ENCODE measurements at places on chromosomes 7 and 10. TPM values are rescaled to one million over a fixed set of nuclear protein-coding genes. Genes with fewer than 3 reads are reported as not detected.

RBM20 gene
- polyA plus RNA-seq: 0.96 TPM

MALRD1 gene
- 109 TPM for polyA plus RNA-seq

IFIT1 gene
- polyA plus RNA-seq: 7.9 TPM

MCM10 gene
- 4.7 TPM for polyA plus RNA-seq

NEUROG3 gene
- 3.1 TPM for polyA plus RNA-seq

GRM3 gene
- 0.16 TPM for polyA plus RNA-seq

GRID1 gene
- polyA plus RNA-seq: 1.7 TPM

DRGX gene
- polyA plus RNA-seq: 0.78 TPM

SPDYE6 gene
- 4.3 TPM for polyA plus RNA-seq

AKR1C4 gene
- polyA plus RNA-seq: 0.39 TPM

PDLIM1 gene
- polyA plus RNA-seq: 334 TPM

DNA sequence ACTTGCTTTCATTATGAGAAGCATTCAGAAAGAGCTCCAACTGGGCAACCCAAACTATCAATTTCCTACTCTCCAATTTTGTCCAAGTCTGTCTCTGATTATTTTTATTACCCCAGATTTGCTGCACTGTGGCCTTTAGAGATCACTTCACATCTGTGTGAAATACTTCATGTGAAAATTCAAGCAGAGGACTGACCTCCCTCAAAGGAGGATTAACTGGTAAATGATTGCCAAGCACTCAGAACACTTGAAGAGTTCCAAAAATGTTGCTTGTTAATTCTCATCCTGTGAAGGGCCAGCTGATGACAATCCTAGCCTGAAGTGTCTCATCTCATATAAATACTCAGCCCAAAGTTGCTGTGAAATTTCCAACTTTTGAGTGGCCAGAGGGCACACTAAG lies 182.8 kb upstream of the DGKB start:
- no peak overlapping the region for H3K27ac ChIP-seq
- no peak for DNase-seq
- H3K4me3 ChIP-seq: no peak overlapping the region
- H3K36me3 ChIP-seq: no peaks in the 10 kb centered on the region
- H3K27me3 ChIP-seq: no peaks in the 10 kb centered on the region
- H3K4me1 ChIP-seq: no peaks in the 10 kb centered on the region

DNA sequence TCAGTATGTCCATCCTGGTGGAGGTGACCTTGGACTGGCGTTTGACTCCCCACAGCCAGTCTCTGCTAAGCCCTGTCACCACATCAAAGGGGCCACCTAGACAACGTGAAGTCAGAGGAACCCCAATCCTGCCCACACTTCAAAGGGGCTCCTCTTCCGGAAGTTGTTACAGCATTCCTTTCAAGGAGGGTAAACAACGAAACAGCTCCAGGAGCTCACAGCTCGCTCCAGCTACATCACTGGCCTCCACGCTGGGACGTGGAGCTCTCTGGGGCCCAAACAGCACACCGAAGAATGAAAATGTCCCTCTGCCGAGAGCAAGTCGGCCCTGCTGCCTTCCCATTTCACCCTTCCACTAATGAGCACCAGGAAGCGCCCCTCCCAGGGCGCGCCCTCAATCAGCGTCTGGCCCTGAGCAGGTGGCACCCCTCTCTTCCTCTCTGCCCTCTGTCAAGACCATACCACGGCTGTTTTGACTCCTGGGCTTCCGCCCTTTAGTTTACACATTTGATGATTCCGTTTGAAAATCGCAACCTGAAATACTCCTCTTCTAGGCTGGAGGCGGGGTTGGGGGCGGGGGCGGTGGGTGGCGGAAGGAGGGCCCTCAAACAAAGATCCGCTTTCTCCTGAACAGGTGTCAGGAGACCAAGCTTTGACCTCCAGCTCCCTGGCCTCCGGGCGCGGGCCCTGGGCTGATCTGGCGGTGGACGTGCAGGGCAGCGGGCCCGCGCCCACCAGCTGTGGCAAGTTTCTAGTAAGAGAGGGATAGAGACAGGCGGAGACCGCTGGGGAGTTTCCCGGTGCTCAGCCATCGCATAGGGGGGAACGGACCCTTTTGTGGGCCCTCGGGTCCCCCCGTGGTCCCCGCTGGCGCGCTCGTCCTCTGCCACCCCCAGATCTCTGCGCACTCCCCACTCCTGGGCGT lies 53.1 kb upstream of the KDM7A start:
- H3K36me3 ChIP-seq: no peaks in the 10 kb centered on the region

- H3K36me3 ChIP-seq: no peaks in the 10 kb centered on the region
- DNase-seq: no peak
- no peak overlapping the region for H3K4me3 ChIP-seq
- H3K27ac ChIP-seq: no peak overlapping the region
- H3K4me1 ChIP-seq: no peaks in the 10 kb centered on the region
These were observed 54.6 kb upstream of the OPN4 start for GRCh38 chr10:86599729-86600128.

DNA sequence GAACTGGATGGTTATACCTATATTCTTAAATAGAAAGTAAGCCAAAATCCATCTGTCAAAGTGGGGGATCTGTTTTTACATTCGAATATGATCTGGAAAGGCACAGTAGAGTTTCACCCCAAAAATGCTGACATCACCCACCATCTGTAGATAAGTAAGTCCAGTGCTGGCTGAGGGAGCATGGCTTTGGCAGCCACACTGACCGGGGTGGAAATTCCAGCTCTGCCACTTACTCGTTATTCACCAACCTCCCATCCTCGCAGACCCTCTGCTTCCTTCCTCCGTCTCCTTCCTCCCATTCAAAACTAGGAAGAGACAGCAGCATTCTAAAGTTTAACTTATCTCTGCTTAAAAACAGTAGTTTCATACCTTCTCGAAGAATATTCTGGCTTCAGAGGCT lies 84.9 kb upstream of the GATA3 start:
- H3K4me3 ChIP-seq: no peak overlapping the region
- H3K4me1 ChIP-seq: no peaks in the 10 kb centered on the region
- no peak overlapping the region for H3K27ac ChIP-seq
- H3K36me3 ChIP-seq: peaks cover 7% of the 10 kb centered on the region
- no peak for DNase-seq

DNA sequence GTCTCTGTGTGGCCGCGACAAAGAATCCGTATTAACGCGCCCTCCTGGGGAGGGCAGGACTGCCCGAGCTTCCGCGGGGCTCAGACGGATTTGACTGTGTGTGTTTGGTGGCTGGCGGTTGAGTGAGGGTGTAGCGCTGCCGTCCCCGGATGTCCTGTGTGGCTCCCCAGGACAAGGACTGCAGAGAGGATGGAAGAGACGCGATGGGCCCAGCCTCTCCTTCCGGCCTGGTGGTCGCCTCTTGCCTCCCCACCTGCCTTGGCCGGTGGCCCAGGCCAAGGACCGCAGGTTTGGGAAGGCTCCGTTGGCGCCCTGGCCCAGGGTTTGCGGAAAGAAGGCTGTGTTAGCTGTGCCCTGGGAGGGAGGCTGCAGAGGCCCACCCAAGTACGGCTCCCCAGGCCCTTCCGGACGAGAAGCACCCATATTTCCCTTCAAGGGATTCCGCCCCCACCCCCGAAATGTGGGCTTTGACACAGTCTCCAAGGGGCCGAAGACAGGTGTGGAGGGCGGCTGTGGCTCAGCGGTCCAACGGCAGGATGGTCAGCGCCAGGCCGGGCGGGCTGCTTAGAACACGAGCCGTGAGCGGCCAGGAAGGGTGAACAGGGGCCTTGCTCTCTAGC lies 2.3 kb downstream of the UNCX start:
- H3K4me3 ChIP-seq: no peak overlapping the region
- H3K4me1 ChIP-seq: peaks cover 3% of the 10 kb centered on the region
- H3K27ac ChIP-seq: no peak overlapping the region
- no peak for DNase-seq
- no peaks in the 10 kb centered on the region for H3K36me3 ChIP-seq

DNA sequence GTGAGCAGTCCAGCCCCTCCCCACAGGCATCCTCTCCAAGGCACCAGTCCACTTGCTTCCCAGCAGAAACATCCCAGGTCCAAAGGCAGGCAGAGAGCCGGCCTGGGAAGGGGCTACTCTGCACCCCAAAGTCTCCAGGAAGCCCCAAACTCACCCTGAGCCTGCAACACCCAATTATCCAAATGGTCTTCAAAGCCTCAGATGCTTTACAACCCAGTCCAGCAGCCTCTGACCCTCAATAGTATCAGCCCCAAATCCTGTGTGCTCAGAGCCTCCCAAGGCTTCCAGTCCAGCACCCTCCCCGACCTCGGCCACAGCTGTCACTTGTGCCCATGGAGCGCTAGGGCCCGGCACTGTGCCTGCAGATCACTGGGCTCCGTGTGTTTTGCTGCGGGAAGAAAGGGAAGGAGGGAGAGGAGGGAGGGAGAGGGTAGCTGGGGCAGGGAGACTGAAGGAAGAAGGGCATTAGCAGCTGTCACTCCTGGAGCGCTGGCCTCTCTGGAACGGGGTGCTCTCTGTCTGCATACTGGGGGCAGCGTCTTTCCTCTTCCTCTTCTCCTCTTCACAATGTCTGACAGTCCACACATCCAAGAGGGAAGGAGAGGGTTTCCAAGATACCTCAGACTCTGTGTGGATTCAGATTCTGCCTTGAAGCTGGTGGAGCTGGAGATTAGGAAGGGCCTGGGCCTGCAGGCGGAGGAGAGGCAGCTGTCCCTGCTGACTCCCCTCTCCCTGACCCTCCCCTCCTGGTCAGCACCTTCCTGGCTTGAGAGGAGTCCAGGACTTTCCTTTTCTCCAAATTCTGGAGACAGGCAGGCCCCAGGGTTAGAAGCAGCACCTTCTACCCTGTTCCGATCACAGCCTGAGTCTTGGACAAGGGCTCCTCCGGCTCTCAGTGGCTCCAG lies 13.2 kb downstream of the CALML5 start:
- no peaks in the 10 kb centered on the region for H3K36me3 ChIP-seq
- H3K4me3 ChIP-seq: no peak overlapping the region
- H3K27ac ChIP-seq: no peak overlapping the region
- H3K4me1 ChIP-seq: peaks cover 21% of the 10 kb centered on the region
- no peaks in the 10 kb centered on the region for H3K27me3 ChIP-seq
- DNase-seq: no peak

DNA sequence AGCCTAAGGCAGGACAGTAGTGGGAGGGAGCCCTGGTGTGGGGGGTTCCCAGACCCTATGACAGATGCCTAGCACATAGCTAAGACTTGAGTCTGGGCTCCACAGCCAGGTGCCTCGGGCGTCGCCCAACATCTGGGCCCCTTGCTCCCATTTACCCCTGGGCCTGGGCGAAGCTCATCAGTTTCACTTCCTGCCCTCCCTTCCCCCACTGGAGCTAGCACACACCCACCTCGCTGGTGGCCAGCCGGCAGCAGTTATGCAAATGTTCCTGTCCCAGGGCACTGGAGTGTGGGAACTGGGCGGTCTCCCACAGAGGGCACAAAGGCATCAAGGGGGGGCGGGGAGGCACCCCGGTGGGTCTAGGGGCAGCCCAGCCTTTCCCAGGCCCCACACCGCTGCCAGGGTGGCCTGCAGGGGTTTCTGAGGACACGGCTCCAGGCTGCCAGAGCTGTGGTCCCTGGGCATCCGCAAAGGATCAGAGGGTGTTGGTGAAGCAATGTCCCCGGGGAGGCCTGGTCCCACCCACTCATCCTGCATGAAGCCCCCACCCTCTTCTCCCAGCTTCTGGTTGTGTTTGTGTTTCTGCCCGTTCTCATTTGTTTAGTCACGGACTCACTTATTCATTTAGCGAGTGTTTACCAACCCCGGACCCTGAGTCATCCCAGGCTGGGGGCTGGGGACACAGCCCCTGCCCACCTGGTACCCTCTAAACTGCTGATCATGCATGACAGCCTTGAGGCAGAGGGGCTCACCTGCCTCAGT lies 20.4 kb downstream of the SH2B2 start:
- peaks cover 9% of the 10 kb centered on the region for H3K4me1 ChIP-seq
- H3K27me3 ChIP-seq: no peaks in the 10 kb centered on the region
- peak; percentile 90 for DNase-seq
- no peak overlapping the region for H3K27ac ChIP-seq

- H3K4me3 ChIP-seq: no peak overlapping the region
- no peaks in the 10 kb centered on the region for H3K4me1 ChIP-seq
- no peaks in the 10 kb centered on the region for H3K36me3 ChIP-seq
These were observed 243.7 kb upstream of the PHYHIPL start for GRCh38 chr10:58932577-58933314.

GRCh38 chr7:39754326-39755120 lies 131.2 kb downstream of the RALA start:
- no peaks in the 10 kb centered on the region for H3K4me1 ChIP-seq
- no peak overlapping the region for H3K4me3 ChIP-seq
- H3K27ac ChIP-seq: no peak overlapping the region
- no peaks in the 10 kb centered on the region for H3K36me3 ChIP-seq

GRCh38 chr7:101171442-101171837 lies 6.1 kb upstream of the VGF start:
- H3K4me3 ChIP-seq: no peak overlapping the region
- DNase-seq: no peak
- H3K4me1 ChIP-seq: peaks cover 35% of the 10 kb centered on the region

DNA sequence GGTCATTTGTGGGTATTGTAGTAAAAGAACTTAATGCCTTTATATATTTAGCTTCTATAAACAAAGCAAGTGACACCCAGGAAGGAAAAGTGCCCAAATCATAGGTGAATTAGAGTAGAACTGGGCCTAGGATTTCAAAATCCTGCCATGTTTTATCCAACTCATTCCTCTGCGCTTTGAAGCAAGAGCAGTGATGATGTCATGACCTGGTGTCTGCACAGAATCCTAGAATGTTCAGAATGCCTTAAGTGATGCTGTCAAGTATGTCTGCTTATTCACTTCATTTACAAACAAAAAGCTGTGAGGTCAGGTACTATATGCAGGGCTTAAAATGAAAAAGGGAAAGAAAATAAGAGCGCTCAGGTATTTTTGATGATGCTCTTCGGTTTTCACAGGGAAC lies 737.2 kb upstream of the ANKRD30A start:
- no peaks in the 10 kb centered on the region for H3K36me3 ChIP-seq
- no peaks in the 10 kb centered on the region for H3K27me3 ChIP-seq
- H3K4me3 ChIP-seq: no peak overlapping the region
- no peak overlapping the region for H3K27ac ChIP-seq
- no peak for DNase-seq

DNA sequence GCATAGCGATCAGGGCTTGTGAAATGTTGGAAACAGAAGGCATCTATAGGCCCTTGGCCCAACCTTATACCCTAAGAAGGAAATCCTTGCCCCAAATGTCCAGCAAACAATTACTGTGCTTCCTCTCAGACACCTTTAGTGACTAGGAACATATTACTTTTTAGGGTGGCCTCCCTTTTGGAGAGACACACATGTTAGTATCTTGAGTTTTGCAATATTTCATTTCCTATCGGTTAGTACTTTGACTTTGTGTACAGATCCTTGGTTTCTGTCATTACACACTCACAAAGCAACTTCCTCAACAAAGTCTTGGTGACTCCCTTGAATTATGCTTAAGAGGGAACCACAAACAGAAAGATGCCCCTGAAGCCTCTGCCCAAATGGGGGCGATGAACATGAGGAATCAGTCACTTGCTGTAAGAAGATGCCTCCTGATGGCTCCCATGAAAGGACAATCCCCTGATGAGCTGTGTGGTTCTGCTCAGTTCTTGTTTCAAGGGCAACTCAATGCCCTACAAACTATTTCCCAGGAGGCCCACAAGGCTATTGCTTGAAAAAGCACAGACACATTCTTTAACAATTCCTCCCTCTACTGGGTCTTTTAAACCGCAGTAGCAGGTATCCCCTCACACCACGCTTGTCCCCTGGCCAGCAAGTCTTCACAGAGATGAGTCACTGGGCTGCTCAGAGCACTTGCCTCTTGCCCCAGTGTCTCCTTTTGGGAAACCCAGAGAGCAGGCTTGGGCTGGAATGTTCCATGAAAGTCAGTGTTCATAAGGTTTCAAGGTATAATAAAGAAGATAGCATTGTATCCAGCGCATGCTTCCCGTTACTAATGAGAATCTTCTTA lies 196.2 kb downstream of the FANK1 start:
- H3K36me3 ChIP-seq: no peaks in the 10 kb centered on the region
- no peak for DNase-seq
- no peaks in the 10 kb centered on the region for H3K27me3 ChIP-seq
- H3K4me1 ChIP-seq: no peaks in the 10 kb centered on the region
- no peak overlapping the region for H3K4me3 ChIP-seq
- H3K27ac ChIP-seq: no peak overlapping the region

All from large intestine (tissue), 12 donors.